ENCODE measurements at places on chromosomes 12 and 14.

GRCh38 chr12:93742110-93742934 is 65.1 kb downstream of the CRADD start:
- peak; percentile 82 for DNase-seq

GRCh38 chr14:71471634-71472355 is 460.4 kb upstream of the RGS6 start:
- DNase-seq, result no peak

GRCh38 chr12:120879102-120879501 is 25.1 kb downstream of the SPPL3 start:
- no peak for DNase-seq

GRCh38 chr12:22047494-22047893 is 1.5 kb downstream of the CMAS start:
- no peak for DNase-seq

- DNase-seq, result no peak
Observed at GRCh38 chr14:47302121-47302520, 373.3 kb downstream of the MDGA2 start.

DNA sequence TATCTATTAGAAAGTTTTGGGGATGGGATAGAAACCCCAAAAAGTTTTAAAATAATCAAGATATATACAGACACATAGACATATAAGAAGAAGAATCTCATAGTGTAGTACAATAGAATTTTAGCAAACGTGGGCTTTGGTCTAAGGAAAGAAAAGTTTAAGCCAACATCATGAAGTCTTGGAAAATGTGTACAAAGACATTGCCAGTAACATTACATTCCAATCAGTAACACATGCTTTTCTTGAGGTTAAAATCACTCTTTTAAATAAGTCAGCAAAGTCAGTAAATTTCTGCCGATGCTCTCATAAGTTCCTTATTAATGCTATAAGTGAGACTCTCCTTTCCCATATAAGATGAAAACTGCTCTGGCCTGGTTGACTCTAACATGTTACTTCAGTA is 201.1 kb upstream of the LRIG3 start:
- no peak for DNase-seq

DNA sequence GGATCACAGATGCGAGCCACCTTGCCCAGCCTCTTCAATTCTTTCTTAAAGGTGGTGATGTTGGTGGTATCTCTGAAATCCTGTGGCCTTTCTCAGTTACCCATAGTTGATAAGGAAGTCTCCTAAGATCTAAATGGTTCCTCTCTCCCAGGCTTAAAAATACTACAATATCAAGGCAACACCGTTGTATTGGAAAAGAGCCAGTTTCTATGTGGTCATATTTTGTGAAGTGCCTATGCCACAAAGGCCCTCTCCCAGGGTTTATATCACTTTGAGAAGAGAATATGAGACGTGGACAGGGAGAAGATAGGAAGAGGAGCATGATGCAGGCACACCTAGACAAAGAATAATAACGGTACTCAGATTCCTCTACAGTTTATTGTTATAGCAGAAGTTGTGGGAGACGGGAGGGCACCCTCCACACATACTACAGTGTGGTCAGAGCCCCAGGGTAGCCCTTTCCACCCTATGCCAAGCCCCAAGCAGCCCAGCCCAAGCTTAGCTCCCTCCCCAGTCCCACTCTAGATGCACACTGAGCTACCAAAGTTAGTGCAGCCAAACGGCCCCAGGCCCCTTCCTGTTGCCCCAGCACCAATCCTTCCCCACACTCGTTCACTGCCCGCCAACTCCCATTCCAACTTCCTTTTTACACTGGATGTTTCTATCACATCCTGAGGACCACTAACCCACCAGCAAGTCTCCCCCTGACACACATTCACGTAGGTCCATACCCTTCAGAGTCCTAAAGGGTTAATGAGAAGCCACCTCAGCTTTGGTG is 8.3 kb downstream of the NDRG2 start:
- no peak for DNase-seq

- no peak for DNase-seq
Observed at GRCh38 chr12:54047160-54047963, 6.3 kb upstream of the HOXC4 start.

GRCh38 chr12:86660488-86661147 is 404.4 kb upstream of the MGAT4C start:
- DNase-seq, result no peak

DNA sequence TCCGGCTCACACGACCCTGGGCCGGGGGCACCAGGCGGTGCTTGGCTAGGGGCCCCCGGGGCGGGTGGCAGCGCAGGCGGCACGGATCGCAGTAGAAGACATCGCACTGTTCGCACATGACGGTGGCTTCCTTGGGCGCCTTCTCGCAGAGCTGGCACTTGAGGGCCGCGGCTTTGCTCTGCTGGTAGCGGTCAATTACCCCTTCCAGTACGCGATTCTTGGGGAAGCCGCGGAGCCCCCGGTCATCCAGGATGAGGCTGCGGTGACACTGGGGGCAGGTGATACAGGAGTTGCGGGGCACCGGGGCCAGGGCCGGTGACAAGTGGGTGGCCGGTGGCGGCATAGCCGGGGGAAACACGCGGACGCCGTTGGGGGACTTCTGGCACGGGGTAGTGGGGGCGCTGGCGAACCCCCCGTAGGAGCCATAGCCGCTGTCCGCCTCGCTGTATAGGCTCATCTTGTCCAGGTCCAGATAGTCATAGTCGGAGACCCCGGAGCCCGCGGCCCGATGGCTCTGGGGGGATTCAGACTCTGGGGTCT is 553 bp downstream of the TRIM9 start:
- peak; percentile 66 for DNase-seq

Data from sigmoid colon (tissue), 7 donors.